Heart left ventricle (tissue), 16 donors: ENCODE measurements at places on chromosomes 12 and 14. TPM values are rescaled to one million over a fixed set of nuclear protein-coding genes. Genes with fewer than 3 reads are reported as not detected.

DNA sequence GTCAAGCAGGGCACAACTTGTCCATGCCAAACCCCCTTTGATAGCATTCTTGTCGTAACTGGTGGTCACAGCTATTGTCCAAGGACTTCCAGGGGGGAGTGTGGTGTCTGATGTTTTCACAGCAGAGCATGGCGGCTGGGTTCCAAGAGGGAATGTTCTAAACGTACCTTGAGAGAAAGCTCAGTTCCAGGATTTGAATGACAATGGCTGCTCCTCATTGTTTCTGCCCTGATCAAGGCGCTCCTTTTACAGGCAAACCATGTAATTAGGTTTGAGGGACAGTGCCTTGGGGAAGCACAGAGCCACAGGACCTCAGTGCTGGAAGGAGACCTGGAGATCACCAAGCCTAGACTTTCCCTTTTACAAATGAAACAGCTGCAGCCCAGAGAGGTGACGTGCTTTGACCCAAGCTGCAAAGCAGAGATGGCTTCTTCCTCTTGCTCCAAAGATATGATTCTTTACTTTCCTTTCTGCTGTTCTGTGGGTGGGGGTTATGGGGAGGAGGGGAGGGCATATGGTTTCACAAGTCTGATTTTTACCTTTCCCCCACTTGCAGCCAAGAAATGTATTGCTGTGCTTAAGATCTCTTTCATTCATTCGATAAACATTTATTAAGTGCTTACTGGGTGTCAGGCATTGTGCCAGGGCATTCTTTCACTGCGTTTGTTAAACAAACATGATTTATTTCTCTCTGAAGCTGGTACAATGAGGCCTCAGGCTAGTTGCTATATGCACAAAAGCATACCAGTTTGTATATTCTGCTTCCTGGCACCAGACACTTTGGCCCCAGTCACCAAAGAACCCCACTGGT lies 172.8 kb downstream of the KTN1 start:
- no peak overlapping the region for H3K4me3 ChIP-seq
- no peaks in the 10 kb centered on the region for H3K36me3 ChIP-seq
- H3K27ac ChIP-seq = no peak overlapping the region
- H3K27me3 ChIP-seq = no peaks in the 10 kb centered on the region
- no peaks in the 10 kb centered on the region for H3K4me1 ChIP-seq

GRCh38 chr14:68753690-68754089 lies 39.2 kb downstream of the ZFP36L1 start:
- H3K4me3 ChIP-seq = no peak overlapping the region
- no peaks in the 10 kb centered on the region for H3K36me3 ChIP-seq
- no peaks in the 10 kb centered on the region for H3K4me1 ChIP-seq
- no peak overlapping the region for H3K27ac ChIP-seq
- no peaks in the 10 kb centered on the region for H3K27me3 ChIP-seq
- DNase-seq = no peak

CABP1 gene
- total RNA-seq = 3.6 TPM

DNA sequence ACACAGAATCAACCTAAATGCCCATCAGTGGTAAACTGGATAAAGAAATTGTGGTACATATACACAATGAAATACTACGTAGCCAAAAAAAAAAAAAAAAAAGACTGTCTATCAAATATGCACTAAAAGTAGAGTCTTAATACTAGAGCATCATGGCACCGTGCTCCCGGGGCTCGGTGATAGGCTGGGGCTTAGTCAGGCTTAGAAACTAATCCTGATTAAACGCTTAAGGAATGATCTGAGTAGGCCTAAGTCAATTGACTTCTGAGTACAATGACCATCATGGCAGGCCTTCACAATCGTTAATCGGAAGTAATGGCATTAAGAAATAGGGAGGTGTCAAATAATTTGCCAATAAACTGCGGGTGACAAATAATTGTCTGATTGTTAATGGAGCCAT lies 9.7 kb downstream of the PLBD1 start:
- H3K27me3 ChIP-seq = no peaks in the 10 kb centered on the region
- peaks cover 33% of the 10 kb centered on the region for H3K4me1 ChIP-seq
- DNase-seq = no peak
- H3K4me3 ChIP-seq = no peak overlapping the region
- H3K36me3 ChIP-seq = no peaks in the 10 kb centered on the region
